Smooth muscle cell of the coronary artery (primary cell): ENCODE measurements at places on chromosomes 11 and 22. TPM values are rescaled to one million over a fixed set of nuclear protein-coding genes. Genes with fewer than 3 reads are reported as not detected.

The AP5B1 gene
- total RNA-seq, result 1.9 and 4.4 TPM in 2 replicates

The GGT5 gene
- 1.6 and 5.1 TPM in 2 replicates for total RNA-seq

The ASRGL1 gene
- total RNA-seq, result 1.1 and 1.5 TPM in 2 replicates

The TALDO1 gene
- 69.4 and 177 TPM in 2 replicates for total RNA-seq

The CST6 gene
- 2.3 and 2.8 TPM in 2 replicates for total RNA-seq

The TAF10 gene
- total RNA-seq, result 57.7 and 94.7 TPM in 2 replicates

The PRAME gene
- 0.47 TPM in 1 of 2 replicates, not detected in the other for total RNA-seq

The CLMP gene
- 47.2 and 90.8 TPM in 2 replicates for total RNA-seq

The RTCB gene
- 137 and 139 TPM in 2 replicates for total RNA-seq

The OR52H1 gene
- total RNA-seq, result 0.38 and 1.2 TPM in 2 replicates
